ENCODE measurements at places on chromosomes 16 and 17.
A peak's percentile ranks its signal among the peaks of the same experiment; 100 is the strongest.

- no peak for DNase-seq
These were observed 172.9 kb downstream of the STX8 start for GRCh38 chr17:9402590-9403199.

- DNase-seq = peak; percentile 73
These were observed at the start of gene THUMPD1 for GRCh38 chr16:20741554-20742285. Gene THUMPD1, minus strand, starts transcription at chr16:20741818. Its CDS starts 79 bp downstream, at chr16:20741739.

DNA sequence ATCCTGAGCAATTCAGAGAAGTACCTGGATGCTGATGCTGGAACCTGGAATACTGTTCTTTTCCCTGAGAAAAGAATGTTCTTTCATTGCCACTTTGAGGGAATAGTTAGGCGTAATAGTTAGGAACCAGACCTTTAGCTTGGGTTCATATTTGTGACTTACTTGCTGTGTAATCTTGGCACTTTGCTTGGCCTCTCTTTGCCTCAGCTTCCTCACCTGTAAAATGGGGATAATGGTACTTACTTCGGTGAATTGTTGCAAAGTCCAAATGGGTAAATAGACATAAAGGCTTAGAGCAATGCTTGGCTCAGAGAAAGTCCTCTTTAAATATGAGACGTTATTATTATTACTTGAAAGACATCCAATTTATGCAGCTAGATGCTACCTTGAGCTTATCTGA lies 55.0 kb upstream of the CLEC19A start:
- DNase-seq = no peak

- peak; percentile 87 for DNase-seq
These were observed 60.5 kb downstream of the CREBBP start for GRCh38 chr16:3819746-3820724.

DNA sequence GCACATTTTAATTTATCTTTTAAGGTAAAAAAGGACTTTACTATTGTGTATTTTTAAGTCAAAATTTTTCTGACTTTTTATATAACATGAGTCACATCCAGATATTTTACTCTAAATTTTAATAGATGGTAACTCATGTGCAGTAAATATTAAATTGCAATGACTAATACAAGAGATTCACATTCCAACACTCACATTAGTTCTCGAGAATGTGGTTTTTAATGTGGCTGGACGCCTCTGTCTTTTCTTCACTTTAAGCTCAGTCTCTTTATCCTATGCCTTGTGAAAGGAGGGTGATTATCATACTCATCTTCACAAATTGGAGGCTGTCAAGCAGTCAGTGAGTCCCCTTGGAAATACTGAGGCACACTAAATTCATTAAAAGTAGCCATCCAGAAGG lies 315.6 kb downstream of the HS3ST3B1 start:
- peak; percentile 29 for DNase-seq

DNA sequence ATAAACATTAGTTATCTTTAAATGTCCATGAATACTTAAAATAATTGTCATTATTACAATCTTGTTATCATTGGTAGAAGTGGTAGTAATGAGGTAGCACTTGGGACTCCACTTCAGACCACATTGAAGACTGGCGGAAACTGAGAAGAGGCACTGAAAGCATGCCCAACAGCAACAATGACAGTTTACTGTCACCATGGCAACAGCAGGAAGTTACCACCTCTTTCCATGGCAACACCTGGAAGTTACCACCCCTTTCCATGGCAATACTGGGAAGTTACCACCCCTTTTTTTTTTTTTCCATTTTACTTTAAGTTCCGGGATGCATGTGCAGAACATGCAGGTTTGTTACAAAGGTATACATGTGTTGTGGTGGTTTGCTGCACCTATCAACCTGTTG lies 494.9 kb upstream of the RBFOX1 start:
- DNase-seq = no peak
